ENCODE measurements at places on chromosomes 16 and 17. TPM values are rescaled to one million over a fixed set of nuclear protein-coding genes. Genes with fewer than 3 reads are reported as not detected.

The CMTM2 gene
- total RNA-seq, result not detected

GRCh38 chr17:17155568-17155967, 50.6 kb downstream of the PLD6 start:
- DNase-seq, result no peak

The RUNDC3A gene
- total RNA-seq, result not detected

- DNase-seq, result no peak
These were observed 85.9 kb upstream of the TBX2 start for GRCh38 chr17:61313461-61314326.

The DOC2B gene
- 200 TPM for total RNA-seq

The DVL2 gene
- total RNA-seq, result 17.2 TPM

The ZG16 gene
- total RNA-seq, result 0.21 TPM

- DNase-seq, result no peak
These were observed 1.4 kb upstream of the SLC22A31 start for GRCh38 chr16:89201439-89202377.

DNA sequence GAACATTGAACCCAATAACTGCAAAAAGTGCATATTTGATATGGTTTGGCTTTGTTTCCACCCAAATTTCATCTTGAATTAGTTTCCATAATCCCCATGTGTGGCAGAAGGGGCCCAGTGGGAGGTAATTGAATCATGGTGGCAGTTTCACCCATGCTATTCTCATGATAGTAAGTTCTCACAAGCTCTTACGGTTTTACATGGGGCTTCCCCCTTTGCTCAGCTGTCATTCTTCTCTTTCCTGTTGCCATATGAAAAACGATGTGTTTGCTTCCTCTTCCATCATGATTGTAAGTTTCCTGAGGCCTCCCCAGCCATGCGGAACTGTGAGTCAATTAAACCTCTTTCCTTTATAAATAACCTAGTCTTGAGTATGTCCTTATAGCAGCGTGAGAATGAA, 127.6 kb downstream of the CHD9NB start:
- DNase-seq, result no peak

GRCh38 chr17:73067075-73067474, 25.4 kb downstream of the SLC39A11 start:
- no peak for DNase-seq

The TMEM220 gene
- total RNA-seq, result 0.53 TPM

The KRT33B gene
- not detected for total RNA-seq

DNA sequence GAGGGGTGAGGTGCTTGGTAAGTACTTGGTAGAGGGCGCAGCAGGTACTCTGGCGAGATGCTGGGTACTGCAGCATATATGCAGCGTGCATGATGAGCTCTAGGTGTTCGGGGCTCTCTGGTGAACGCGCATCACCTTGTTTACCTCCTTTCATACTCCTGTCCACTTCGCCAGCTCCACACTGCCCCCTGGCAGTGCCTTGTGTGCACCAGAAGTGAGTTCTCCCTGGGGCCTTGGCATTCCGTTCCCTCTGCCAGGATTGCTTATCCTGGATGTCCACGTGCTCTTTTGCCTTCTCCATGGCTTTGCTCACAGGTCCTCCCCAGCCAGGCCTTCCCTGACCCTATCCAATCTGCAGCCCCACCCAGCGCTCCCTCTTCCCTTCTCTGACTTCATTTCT, 154.2 kb downstream of the MRM1 start:
- no peak for DNase-seq
